ENCODE measurements at places on chromosomes 16 and 17. TPM values are rescaled to one million over a fixed set of nuclear protein-coding genes. Genes with fewer than 3 reads are reported as not detected.

- H3K4me1 ChIP-seq: no peaks in the 10 kb centered on the region
- no peak for DNase-seq
- no peaks in the 10 kb centered on the region for H3K36me3 ChIP-seq
- H3K27ac ChIP-seq: no peak overlapping the region
Measured at GRCh38 chr17:68640242-68640989, 39.2 kb upstream of the FAM20A start.

DNA sequence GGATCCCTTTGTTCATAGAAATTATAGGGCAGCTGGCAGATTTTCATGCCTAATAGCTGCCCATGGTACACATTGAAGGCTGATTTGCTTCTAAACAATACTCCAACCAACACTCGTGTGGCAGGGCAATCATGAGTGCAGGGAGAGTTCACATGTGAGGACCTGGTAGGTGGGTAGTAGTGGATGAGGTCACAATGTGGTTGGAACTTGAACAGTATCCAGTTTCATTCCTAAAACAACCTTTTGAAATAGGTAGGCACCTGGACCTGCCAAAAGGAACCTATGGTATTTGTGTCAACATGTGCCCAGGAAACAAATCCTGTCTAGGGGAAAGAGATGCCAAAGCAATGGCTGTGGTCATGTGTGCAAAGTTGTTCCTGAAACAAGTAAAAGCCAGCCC, 32.8 kb downstream of the CCL4 start:
- no peak overlapping the region for H3K4me3 ChIP-seq
- H3K4me1 ChIP-seq: no peaks in the 10 kb centered on the region

GRCh38 chr17:47252209-47252608, 1.4 kb upstream of the ITGB3 start:
- H3K27ac ChIP-seq: no peak overlapping the region
- H3K36me3 ChIP-seq: no peaks in the 10 kb centered on the region
- H3K27me3 ChIP-seq: peaks cover 5% of the 10 kb centered on the region
- no peak for DNase-seq
- no peak overlapping the region for H3K4me3 ChIP-seq

DNA sequence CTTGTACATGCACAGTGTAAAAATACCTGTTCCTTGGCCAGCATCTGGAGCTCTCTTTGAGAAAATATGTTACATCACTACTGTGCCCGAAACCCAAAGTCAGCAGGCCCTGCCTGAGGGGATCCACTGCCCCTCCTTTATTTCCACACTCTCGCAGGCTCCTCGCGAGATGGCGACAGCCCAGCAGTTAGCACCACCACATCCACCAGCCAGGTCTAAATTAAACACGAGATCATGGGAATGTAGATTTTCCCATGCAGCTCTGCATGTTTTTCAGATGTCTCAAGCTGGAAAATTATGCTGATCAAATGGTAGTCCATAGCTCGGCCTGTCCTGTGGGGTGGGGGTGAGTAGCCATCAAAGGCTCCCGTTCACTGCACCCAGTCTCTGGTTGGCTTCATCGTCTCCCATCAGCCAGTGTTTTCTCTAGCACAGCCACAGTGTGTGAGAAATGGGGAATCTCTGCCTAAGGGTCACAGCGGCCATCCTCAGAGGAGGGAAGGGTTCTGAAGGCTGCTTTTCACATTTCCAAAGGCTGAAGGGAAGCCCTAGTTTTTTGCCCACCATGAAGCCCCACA, 34.7 kb downstream of the EPN2 start:
- no peaks in the 10 kb centered on the region for H3K27me3 ChIP-seq
- no peaks in the 10 kb centered on the region for H3K4me1 ChIP-seq
- H3K36me3 ChIP-seq: no peaks in the 10 kb centered on the region
- DNase-seq: no peak
- H3K27ac ChIP-seq: no peak overlapping the region

HAP1 gene
- total RNA-seq: 0.29 TPM

VAT1L gene
- not detected for total RNA-seq

GRCh38 chr17:56020369-56020768, 132.9 kb upstream of the ANKFN1 start:
- no peaks in the 10 kb centered on the region for H3K4me1 ChIP-seq
- no peaks in the 10 kb centered on the region for H3K27me3 ChIP-seq
- no peaks in the 10 kb centered on the region for H3K36me3 ChIP-seq
- no peak overlapping the region for H3K4me3 ChIP-seq

OGFOD3 gene
- total RNA-seq: 30.3 TPM

GRCh38 chr17:82064433-82065192, 991 bp downstream of the DUS1L start:
- peaks cover 28% of the 10 kb centered on the region for H3K4me1 ChIP-seq
- peak overlapping the region; percentile 73 for H3K4me3 ChIP-seq
- no peak for DNase-seq
- peaks cover 14% of the 10 kb centered on the region for H3K36me3 ChIP-seq
- peak overlapping the region; percentile 63 for H3K27ac ChIP-seq

DNA sequence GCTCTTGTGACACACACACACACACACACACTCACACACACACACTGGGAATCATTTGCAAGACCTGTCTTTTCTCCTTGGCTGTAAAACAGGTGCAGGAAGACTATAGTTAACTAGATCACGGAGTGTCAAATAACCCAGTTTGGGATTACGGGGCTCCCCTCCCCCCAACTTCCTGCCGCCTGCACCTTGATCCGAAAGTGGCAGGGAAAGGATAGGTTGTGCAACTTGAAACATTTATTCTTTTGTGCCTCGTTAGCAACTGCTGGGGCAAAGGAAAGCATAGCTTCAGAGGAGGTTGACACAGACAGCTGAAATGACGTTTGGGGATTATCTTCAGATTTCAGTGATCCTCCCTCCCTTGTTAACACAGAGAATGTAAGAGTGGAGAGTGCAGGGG, 149.5 kb downstream of the NTN1 start:
- no peaks in the 10 kb centered on the region for H3K4me1 ChIP-seq
- no peaks in the 10 kb centered on the region for H3K27me3 ChIP-seq
- no peak overlapping the region for H3K27ac ChIP-seq

DNA sequence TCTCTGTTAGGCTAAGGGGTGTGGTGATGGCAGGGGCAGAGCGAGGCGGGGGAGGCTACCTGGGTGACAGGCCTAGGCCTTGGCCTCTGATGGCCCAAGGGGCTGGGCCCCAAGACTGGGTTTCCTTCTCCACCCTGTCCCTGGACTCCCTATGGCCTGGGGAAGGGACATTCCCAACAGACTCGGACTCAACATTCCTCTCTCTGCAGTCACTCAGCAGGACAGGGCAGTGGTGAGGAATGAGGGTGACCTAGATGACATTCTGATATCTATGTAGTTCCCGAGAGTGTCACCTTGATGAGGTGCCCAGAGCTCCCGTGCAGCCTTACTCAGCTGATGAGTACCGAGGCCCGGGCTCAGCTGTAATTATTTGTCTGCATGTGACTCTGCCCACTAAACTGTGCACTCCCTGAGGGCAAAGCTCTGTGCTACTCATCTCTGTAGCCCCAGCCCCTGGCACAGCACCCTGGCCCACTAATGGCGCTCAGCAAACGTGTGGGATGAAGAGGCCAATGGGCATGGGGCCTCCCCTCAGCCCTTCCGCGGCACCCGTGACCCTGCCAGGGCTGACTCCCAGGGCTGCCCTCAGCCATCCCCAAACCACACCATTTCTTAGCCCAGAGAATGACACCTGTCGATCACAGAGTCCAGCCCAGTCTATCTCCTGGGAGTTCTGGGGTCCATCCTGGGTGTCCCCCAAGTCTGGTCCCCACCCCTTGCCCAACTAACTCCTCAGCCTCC, 2.2 kb downstream of the PLCD3 start:
- DNase-seq: no peak
- peaks cover 9% of the 10 kb centered on the region for H3K4me1 ChIP-seq
- no peaks in the 10 kb centered on the region for H3K27me3 ChIP-seq
- no peak overlapping the region for H3K27ac ChIP-seq
- no peaks in the 10 kb centered on the region for H3K36me3 ChIP-seq

GRCh38 chr16:52547004-52547833, at the start of gene TOX3:
Gene TOX3 (minus strand): TSS chr16:52547143. CDS start chr16:52546723, 420 bp downstream.
- no peak within 1 kb of the TSS for H3K27ac ChIP-seq
- H3K36me3 ChIP-seq: no peaks in the 10 kb centered on the region
- no peak within 1 kb of the TSS for H3K4me3 ChIP-seq
- H3K4me1 ChIP-seq: no peaks in the 10 kb centered on the region
- DNase-seq: no peak

- H3K4me3 ChIP-seq: no peak overlapping the region
Measured at GRCh38 chr17:81254955-81255717, 16.0 kb downstream of the NDUFAF8 start.

- no peak for DNase-seq
- H3K27me3 ChIP-seq: no peaks in the 10 kb centered on the region
- no peak overlapping the region for H3K27ac ChIP-seq
- H3K4me3 ChIP-seq: no peak overlapping the region
Measured at GRCh38 chr17:55160501-55160900, 104.3 kb upstream of the HLF start.

DNA sequence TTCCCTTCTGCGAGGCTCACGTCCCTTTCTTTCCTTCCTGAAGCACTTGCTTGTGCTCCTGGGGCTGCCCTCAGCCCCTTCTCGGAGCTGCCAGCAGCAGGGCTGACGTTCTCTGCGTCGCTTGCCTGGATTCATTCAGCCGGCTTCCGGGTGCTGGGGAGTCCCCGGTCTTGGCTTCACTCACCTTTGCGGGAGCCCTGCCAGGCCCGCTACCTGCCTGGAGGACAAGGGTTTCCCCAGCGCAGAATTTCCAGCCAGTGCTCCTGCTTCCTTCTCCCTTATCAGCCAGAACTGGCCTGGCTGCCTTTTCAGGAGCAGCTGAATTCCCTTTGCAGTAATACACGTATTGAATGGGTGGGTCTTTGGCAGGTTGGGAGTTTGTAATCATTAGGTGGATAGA, 22.1 kb upstream of the IL17C start:
- H3K4me1 ChIP-seq: peaks cover 36% of the 10 kb centered on the region
- H3K27me3 ChIP-seq: no peaks in the 10 kb centered on the region
- H3K4me3 ChIP-seq: no peak overlapping the region
- H3K27ac ChIP-seq: no peak overlapping the region

KRTAP1-5 gene
- total RNA-seq: not detected

DNA sequence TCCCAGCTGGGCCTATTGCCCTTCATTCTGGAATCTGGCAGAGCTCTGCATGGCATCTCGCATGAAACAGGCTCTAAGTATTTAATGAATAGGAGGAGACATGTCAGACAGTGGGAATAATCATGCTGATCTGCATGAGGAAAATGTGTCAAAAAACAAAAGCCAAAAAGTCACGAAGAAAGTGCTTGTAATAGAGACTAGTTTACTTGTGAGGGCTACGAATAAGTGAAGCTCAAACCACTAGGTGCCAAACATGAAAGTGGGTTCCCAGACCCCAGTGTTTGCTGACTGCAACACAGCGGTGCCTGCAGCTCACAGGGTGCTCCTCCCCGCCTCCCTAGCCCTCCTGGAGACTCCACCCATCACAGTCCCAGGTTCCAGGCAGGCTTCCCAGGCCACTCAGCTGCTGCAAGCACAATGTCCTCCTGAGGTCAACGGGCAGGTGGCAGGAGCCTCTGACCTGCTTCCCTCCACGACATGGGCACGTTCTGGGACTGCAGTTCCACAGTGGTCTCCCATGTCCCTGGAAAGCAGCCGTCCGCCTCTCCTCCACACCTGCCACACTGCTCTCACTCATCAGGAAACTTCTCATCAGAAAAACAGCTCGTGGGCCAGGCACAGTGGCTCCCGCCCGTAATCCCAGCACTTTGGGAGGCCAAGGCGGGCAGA, 96.5 kb downstream of the ANKRD11 start:
- peaks cover 57% of the 10 kb centered on the region for H3K4me1 ChIP-seq
- H3K27ac ChIP-seq: no peak overlapping the region
- no peak overlapping the region for H3K4me3 ChIP-seq

ABCA8 gene
- not detected for total RNA-seq

ALOX15B gene
- total RNA-seq: 0.15 TPM

DNA sequence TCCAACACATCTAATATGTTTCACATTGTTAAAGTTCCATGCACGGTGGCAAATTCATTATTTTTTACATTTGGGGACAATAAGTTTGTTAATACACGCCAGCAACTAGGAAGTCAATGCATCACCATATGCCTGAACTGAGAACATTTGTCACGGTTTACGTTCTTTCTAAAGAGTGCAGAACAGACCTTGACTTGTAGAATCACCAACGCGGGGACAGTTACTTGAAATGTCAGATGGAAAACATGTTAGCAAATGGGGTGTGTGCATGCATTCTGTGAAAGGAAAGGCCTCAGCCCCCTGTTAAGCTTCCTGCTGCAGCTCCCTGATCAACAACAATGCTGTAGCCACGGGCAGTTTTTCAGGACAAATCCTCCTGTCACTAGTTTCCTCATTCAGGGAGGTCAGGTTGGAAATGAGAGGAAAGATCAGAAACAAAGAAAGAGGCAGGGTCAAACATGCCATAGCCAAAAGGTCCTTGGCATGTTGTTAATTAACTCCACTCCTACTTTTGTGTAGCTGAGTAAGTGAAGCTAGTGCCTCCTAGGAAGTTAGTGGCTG, 18.4 kb downstream of the SMIM36 start:
- no peaks in the 10 kb centered on the region for H3K36me3 ChIP-seq
- H3K27ac ChIP-seq: no peak overlapping the region
- H3K4me3 ChIP-seq: no peak overlapping the region
- no peaks in the 10 kb centered on the region for H3K27me3 ChIP-seq
- no peak for DNase-seq

GRAP gene
- 63.1 TPM for total RNA-seq

GRCh38 chr16:86669937-86670749, 91.8 kb downstream of the FOXL1 start:
- no peak for DNase-seq
- H3K27ac ChIP-seq: no peak overlapping the region
- no peaks in the 10 kb centered on the region for H3K36me3 ChIP-seq
- no peak overlapping the region for H3K4me3 ChIP-seq
- H3K27me3 ChIP-seq: no peaks in the 10 kb centered on the region
- peaks cover 1% of the 10 kb centered on the region for H3K4me1 ChIP-seq

SYT17 gene
- not detected for total RNA-seq

DNA sequence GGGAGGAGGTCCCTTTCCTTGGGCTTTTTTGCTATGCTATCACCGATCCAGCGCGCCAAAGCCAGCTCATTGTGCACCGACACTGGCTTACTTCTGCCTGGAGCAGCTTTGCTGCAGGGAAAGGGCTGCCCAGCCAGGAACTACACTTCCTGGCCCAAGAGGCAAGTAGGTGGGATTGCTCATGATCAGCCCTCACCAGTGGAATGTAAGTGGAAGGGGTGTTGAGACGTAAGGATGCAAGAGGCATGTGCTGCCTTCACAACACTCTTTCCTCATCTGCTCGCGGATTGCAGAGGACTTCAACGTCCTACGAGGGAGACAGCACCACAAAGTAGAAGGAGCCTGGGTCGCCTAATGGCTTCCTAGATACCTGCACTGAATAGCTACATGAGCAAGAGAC, 104.3 kb upstream of the FOXF1 start:
- no peak overlapping the region for H3K27ac ChIP-seq
- no peak for DNase-seq

IL21R gene
- total RNA-seq: 28.3 TPM

- DNase-seq: no peak
- no peaks in the 10 kb centered on the region for H3K36me3 ChIP-seq
- H3K27me3 ChIP-seq: no peaks in the 10 kb centered on the region
- no peak overlapping the region for H3K4me3 ChIP-seq
- H3K27ac ChIP-seq: no peak overlapping the region
Measured at GRCh38 chr17:17975436-17975835, 2.8 kb downstream of the DRC3 start.

- no peaks in the 10 kb centered on the region for H3K36me3 ChIP-seq
- DNase-seq: no peak
- H3K4me1 ChIP-seq: peaks cover 6% of the 10 kb centered on the region
- no peak overlapping the region for H3K4me3 ChIP-seq
- H3K27me3 ChIP-seq: no peaks in the 10 kb centered on the region
Measured at GRCh38 chr17:48539177-48539576, 5.7 kb downstream of the HOXB2 start.

All from CD4-positive, alpha-beta memory T cell (primary cell).